ENCODE measurements at places on chromosomes 1 and 21.
A peak's percentile ranks its signal among the peaks of the same experiment; 100 is the strongest.

GRCh38 chr1:25875856-25876692, 566 bp upstream of the PAQR7 start:
- no peak for DNase-seq

GRCh38 chr1:193625255-193625654, 438.8 kb upstream of the B3GALT2 start:
- no peak for DNase-seq

- DNase-seq, result no peak
Observed at GRCh38 chr1:185263780-185264179, 53.3 kb downstream of the IVNS1ABP start.

- DNase-seq, result no peak
Observed at GRCh38 chr1:56577406-56578137, 1.8 kb downstream of the PLPP3 start.

DNA sequence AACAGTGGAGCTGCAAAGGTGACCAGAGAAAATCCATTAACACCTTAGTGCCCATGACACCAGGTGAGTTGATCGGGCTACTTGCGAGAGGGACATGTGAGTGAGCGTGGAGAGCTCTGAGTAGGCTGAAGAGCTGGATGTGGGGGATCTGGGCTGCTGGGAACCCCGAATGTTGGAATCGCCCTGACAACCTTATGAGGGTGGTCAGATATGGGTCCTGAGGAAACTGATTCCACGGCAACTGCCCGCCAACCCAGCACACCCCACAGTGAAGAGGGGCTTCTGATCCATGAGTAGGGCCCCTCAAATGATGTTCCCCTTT, 705 bp upstream of the QSOX1 start:
- no peak for DNase-seq

GRCh38 chr1:19347533-19348172, 35.5 kb downstream of the SLC66A1 start:
- no peak for DNase-seq

DNA sequence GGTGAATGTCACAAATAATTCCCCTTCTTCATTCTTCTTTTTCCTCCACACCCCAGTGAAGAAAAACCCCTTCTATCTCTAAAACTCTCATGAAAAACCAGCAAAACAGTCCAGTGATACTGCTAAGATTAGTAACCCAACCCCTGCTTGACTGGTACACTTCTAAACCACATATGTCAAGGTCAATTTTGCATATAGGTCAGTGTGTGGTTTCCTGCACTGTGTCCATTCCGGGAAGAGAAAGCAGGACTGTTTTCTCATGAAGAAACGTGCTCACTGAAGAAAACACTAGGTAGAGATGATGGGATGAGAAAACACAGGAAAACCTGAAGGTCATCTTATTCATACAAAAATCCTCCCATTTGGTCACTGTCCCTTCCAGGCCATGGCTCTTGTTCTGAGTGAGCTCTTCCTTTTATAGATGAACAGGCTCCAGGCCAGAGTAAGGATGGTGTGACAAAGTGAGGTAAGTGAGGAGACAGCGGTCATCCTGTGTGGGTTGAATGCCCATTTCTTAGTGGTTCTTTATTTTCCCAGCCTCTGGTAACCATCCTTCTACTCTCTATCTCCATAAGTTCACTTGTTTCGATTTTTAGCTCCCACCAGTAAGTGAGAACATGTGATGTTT, 122.7 kb downstream of the FASLG start:
- no peak for DNase-seq

DNA sequence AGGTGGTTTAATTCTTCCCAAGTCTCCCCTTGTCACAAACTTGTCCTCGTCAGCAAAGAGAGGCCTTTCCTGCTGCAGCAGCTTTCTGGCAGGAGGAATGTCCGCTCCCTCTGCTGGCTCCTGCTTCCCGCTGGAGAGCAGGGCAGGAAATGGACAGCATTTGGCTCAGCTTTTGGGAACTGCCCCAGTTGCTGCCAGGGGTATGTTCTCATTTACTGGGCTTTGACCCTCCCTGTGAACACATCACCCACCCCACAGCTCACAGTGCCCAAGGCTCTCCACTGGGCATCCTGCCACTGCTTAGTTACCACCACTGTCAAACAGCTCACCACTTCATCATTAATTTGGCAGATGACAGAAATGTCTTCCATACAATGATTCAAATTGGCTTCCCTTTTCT, 75.4 kb downstream of the MRPL37 start:
- DNase-seq, result no peak

- no peak for DNase-seq
Observed at GRCh38 chr1:20487236-20487590, 1.2 kb upstream of the CAMK2N1 start.

- no peak for DNase-seq
Observed at GRCh38 chr1:189960769-189961168, 516.9 kb downstream of the BRINP3 start.

DNA sequence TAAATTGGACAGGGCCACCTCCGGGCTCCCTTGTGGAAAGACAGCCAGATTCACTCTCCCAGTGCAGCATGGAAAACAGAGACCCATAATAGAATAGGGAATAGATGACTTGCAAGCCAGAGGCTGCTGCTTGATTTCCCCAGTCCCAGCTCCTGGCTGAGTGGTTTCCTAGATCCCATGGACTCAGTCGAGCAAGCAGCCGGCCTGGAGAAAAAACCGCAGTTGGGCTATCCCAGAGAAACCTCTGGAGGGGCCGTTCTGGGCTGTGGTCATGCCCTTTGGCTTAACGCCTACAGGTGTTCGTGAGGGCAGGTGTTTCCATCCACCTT, 61.7 kb downstream of the ELK4 start:
- no peak for DNase-seq

GRCh38 chr1:40844079-40844478, 18.1 kb downstream of the CITED4 start:
- no peak for DNase-seq

GRCh38 chr1:169509354-169509753, 23.6 kb upstream of the SLC19A2 start:
- DNase-seq, result no peak

DNA sequence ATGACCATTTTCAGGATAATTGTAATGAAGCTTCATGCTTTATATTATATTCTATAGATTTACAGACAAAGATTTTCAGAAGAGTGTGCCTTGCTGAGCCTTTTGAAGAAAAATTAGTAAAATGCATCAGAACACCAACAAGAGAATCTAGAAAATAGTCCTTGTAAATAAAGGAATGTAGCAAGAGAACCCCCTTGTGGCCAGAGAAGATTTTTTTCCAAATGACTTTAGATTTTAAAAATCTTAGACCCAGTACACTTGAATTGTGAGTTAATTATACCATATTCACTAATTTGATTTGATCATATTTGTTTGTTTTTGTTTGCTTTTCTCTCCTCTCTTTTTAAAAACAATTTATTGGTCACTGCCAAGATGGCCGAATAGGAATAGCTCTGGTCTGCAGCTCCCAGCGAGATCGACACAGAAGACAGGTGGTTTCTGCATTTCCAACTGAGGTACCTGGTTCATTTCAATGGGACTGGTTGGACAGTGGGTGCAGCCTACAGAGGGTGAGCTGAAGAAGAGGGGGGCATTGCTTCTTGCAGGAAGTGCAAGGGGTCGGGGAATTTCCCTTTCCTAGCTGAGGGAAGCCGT, 12.8 kb upstream of the IFI44L start:
- no peak for DNase-seq

DNA sequence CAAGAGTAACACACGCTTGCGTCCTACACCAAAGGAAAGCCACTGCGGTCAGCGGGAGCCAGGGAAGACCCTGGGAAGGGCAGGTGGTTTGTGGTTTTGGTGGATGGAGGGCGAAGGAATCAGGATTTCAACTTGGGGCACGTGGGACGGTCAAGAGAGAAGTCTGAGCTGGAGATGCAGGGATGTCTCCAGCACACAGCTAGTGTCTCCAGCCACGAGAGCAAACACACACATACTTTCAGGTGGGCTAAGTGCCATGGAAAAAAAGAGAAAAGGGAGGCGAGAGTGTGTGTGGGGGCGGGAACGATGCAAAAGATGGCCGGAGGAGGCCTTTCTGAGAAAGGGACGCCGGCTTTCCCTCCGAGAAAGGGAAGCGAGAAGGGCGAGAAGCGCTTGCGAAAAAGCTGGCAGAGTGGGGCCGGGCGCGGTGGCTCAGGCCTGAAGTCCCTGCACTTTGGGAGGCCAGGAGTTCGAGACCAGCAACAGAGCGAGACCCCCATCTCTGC, 1.4 kb upstream of the SRRM1 start:
- peak; percentile 31 for DNase-seq

DNA sequence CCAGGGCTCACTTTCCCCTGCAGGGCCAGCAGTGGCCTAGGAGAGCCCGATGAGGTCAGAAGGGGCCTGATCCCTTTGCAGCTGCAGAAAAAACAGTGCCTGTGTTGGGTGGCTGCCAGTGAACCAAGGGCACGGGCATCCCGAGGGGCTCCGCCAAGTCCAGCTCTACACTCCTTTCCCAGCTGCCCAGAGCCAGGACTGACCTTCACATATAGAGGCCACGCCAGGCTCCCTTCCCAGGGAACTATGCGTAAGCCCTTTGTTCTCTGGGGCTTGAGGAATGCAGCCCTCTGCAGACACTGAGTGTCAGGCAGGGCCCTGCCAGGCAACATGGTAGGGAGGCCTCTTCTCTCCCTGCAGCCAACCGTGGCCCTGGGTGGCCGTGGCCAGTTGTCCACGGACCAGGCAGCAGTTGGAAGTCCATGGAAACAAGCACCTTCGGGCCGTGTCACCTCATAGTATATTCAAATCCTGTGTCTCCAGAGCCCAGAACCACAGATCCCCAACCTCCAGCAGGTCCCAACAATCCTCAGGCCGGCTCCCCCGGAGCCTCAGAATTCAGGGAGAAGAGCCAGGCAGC, 194.0 kb downstream of the NPHP4 start:
- DNase-seq, result no peak
